ENCODE measurements at places on chromosomes 6 and 20.

GRCh38 chr6:155181498-155181897 is 82.3 kb upstream of the CLDN20 start:
- no peak for DNase-seq

- no peak for DNase-seq
Observed at GRCh38 chr6:169575365-169575764, 126.5 kb downstream of the WDR27 start.

DNA sequence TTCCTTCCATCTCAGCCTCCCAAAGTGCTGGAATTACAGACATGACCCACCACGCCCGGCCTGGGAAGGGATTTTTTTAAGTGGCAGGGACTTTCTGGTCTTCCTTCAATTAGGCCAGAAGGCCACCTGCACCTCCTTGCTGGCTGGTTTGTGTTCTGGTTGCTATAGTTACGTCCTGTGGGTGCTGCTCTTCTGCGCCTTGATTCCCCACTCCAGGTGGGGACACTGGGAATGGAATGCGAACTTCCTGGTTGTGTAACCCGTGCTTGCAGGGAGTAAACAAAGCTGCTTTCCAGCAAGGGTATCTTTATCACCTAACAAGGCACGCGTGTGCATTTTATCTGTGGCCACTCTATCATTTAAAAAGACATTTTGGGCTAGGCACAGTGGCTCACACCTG is 117.7 kb downstream of the PLEKHG1 start:
- DNase-seq, result no peak

- no peak for DNase-seq
Observed at GRCh38 chr6:34179106-34179720, 33.3 kb upstream of the GRM4 start.

GRCh38 chr6:134623401-134623800 is 305.5 kb upstream of the SGK1 start:
- no peak for DNase-seq

- no peak for DNase-seq
Observed at GRCh38 chr6:146169872-146170271, 141.0 kb downstream of the GRM1 start.

GRCh38 chr6:150394899-150395295 is 26.1 kb downstream of the IYD start:
- no peak for DNase-seq

DNA sequence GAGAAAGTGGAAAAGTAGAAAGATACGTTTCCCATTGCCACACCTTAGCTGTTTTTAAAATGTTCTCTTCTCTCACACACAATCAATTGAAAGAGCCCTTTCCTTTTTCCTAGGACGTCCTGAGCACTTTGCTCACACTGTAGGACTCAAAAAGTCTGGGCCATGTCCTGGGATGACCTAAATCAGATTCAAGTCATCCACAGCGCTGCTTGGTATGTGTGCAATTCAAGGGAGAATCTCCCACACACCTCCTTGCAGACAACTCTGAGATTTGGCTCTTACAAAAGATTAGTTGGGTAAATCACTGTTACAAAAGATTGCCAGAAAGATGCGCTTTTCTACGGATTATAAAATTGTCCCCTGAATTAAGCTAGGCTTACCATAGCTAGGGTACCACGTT is 130.1 kb downstream of the RNASET2 start:
- DNase-seq, result no peak

DNA sequence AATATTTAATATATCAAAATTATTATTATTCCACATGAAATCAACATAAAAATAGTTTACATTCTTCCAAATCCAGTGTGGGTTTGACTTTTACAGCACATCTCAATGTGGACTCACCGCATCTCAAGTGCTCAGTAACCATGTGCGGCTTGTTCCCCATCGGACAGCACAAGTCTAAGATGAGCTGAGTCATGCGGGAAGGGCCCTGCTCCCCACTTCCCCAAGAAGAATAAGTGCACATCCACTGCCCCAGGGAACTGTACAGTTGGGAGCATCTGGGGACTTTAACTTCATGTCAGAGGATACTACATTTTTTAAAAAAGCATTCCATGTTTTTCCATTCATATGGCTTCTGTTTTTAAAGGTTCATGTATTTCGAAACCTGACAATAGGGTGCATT is 325.6 kb downstream of the BTBD3 start:
- DNase-seq, result no peak

GRCh38 chr6:109944448-109944847 is 33.7 kb upstream of the GPR6 start:
- DNase-seq, result no peak

GRCh38 chr6:79384845-79385244 is 150.4 kb upstream of the HMGN3 start:
- no peak for DNase-seq

DNA sequence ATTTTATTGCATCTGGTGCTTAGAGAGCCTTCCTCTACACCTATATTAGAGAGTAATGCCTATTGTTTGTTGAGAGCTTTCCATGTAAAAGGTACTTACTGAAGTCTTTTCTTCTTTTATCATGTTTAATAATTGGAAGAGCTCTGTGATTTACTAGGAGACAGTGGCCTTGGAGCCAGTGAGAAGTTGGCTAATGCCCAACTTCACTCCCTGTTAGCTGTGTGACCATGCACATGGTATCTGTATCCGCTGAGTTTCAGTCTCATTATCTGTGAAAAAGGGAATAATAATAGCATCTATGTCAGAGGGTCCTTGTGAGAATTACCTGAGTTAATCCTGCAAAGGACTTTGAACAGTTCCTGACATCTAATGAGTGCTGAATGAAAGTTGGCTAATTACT is 105.0 kb downstream of the CD109 start:
- no peak for DNase-seq

GRCh38 chr6:160735523-160735922 is 33.5 kb downstream of the PLG start:
- no peak for DNase-seq

DNA sequence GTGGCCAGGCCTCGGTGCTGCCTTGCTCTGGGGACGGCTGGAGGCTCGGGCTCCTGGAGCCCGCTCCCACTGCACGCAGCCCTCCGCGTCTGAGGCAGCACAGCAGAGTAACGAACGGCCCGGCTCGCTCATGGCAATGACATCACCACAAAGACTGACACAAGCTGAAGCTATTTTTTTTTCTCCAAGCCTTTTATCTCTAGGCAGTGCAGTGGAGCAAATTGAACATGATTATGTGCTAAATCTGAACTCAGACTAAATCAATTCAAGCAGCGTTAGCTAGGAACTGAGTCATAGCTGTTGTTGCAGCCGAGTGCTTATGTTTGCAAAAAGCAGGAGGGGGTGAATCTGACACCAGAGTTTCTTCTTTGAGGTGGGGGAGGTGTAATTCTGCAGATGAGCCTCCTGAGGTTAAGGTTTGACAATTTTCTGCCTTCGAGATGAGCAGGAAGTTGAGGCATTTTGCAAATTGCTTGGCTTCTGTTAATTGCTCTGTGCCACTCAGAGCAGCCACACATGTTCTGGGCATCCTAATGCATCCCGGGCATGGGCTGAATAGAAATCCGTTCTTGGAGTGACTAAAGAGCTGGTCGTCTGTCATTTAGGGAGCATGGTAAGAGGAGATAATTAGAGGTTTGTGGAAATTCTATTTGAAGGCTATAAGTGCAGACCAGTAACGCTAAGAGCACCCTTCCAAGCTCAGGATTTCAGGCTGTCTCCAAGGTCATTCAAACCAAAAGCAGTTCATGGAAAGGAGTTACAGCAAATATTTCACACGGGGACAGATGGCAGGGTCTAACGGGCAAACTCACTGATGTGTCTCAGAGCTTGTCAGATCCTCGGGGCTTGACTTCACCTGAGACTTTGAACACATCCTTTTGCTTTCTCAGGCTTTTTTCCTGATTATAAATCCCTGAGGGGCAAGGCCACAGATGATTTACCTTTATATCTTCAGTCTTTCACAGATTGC is 155.1 kb upstream of the ENPP5 start:
- no peak for DNase-seq

DNA sequence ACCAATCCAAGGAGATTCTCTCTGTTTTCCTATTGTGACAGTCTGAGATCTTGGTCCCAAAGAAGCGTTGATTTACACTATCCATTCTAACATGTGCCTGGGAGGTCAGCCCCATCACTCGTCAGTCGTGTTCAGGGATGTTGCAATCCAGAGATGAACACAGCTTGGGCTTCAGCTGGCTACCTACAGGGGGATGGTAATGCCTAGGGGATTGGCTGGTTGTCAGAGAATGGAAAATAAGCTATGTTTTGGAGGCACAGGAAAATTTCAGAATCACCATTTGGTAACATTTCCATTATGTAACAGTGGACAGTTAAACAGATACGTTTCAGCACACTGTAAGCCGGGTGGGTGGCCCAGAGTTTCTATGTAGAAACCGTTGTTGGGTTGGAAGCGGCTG is 147.1 kb upstream of the RALGAPA2 start:
- DNase-seq, result no peak

GRCh38 chr20:62718546-62718945 is 9.9 kb downstream of the NTSR1 start:
- no peak for DNase-seq

- DNase-seq, result no peak
Observed at GRCh38 chr6:56977192-56977591, 22.3 kb downstream of the BEND6 start.

DNA sequence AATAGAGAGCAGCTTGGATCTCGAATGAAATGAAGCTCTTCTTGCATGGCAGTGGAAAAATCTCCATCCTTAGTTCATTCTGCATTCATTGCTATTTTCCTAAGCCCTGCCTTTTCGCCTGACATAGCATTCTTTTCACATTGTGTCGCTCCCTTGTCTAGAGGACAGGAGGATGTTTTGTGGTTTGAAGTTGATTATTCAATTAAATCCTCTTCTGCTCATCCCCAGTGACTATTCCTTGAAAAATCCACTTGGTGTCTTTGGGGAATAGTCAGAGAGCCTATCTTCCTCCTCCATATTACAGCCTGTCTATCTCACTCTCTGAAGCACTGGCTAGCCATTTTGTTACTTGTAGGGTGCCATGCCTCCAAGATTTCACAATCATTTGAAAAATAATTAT is 161.2 kb downstream of the KLHL32 start:
- DNase-seq, result no peak

- no peak for DNase-seq
Observed at GRCh38 chr6:153117986-153118879, 12.8 kb downstream of the RGS17 start.

DNA sequence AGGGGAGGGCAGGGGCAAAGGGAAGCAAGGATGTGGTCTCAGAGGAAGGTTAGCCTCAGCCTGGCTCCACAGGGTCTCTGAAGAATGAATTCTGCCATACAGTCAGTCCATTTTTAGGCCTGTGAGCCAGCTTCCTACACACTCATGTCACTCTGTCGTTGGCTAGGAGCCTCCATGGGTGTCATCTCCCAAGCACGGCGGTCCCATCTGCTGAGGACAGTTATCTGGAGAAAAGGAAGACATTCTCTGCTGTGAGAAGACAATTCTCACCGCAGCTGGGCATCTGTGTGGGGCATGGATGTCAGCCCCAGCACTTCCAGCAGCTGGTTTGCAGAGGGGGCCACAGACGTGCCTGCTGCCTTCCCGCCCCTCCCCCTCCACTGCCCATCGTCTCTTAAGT is 167.6 kb downstream of the LINC00237 start:
- no peak for DNase-seq

- DNase-seq, result no peak
Observed at GRCh38 chr20:58788896-58789544, 61.7 kb downstream of the GNAS-AS1 start.

GRCh38 chr6:104884867-104885517 is 25.3 kb upstream of the HACE1 start:
- no peak for DNase-seq

- no peak for DNase-seq
Observed at GRCh38 chr6:128172752-128173682, 272.2 kb upstream of the THEMIS start.

GRCh38 chr6:147678253-147678652 is 169.8 kb downstream of the SAMD5 start:
- DNase-seq, result no peak

- DNase-seq, result no peak
Observed at GRCh38 chr6:81795890-81796289, 43.4 kb upstream of the TENT5A start.

GRCh38 chr6:19035461-19036195 is 648.5 kb downstream of the RNF144B start:
- DNase-seq, result no peak

- no peak for DNase-seq
Observed at GRCh38 chr6:25154034-25154596, 125.1 kb upstream of the CARMIL1 start.

DNA sequence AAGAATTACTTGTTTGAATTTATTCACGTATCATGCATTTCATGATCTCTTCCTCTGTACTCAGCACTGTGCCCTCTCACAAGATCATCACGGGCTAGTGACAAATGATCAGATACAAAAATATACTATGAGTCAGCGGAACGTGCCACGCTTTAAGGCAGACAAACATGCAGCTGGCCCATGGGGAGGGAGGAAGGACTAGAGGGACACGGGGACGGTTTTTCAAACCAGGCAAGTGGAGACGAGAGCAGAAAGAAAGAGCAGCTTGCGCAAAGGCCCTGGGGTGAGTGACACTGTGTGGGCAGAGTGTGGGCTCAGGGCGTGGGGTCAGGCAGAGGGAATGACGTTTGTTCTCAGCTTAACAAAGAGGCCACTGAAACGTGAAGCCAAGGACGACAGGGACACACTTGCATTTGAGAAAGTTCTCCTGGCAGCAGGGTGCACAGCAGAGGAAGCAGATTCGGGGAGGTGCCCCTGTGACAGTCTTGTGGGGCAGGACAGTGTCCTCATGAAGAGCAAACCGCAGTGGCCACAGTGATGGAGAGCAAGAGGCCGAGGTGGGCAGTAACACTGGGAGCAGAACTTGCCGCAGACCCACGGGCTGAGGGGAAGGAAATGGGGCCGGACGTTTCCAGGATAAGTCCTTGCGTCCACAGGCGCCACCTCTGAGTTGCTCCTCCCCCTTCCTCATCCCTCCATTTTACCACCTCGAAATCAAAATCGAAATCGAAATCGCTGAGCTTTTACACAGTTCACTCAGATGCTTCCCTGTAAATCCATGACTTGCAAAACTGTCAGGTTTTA is 6.9 kb upstream of the RPS6KA2 start:
- peak; percentile 39 for DNase-seq
